ENCODE measurements at places on chromosomes 1 and 21.

GRCh38 chr21:34743831-34744230 lies 75.0 kb downstream of the CLIC6 start:
- DNase-seq, result no peak

- DNase-seq, result no peak
Measured at GRCh38 chr1:8651236-8651890, 166.1 kb downstream of the RERE start.

GRCh38 chr1:16017076-16017460 lies 775 bp downstream of the HSPB7 start:
- no peak for DNase-seq

GRCh38 chr1:2857521-2857920 lies 56.0 kb upstream of the TTC34 start:
- DNase-seq, result no peak

- DNase-seq, result peak; percentile 95
Measured at GRCh38 chr1:174999216-174999935, 371 bp upstream of the CACYBP start.

DNA sequence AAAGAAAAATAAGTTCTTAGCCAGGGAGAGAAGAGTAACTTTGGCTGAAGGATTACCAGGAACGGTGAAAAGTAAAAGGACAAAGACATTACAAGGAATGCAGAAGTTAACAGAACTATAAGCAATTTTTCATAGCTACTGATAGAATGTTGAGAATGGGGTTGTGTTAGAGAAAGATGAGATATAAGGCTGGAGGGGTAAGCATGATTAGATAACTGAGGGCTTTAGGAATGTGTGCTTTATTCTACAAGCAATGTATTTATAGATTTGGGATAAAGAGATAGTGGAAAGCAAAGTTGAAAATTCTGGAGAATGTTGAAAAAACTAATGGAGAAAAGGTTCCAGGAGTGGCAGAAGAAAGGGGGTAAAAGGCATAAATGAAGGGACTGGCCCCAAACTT lies 65.4 kb upstream of the PTCH2 start:
- no peak for DNase-seq

GRCh38 chr1:236851871-236852270 lies 56.8 kb downstream of the MTR start:
- DNase-seq, result no peak

DNA sequence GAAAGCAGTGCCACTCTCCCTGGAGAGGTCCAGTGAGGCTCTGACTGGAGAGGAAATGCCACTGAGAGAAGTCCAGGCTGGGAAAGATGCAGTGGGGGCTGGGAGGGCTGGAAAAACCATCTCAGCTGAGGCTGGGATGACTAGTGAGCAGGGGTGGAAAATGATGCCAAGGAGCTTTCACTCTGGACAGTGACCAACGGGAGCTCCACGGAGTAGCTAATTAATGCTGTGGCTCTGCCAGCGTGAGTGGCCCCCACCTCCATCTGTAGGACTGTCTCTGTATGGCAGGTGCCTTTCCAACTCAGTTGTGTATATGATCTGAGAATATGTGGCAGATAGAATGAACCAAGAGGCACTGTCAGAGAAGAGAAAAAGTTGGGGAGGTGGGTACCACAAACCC lies 86.7 kb downstream of the DDX20 start:
- DNase-seq, result no peak

DNA sequence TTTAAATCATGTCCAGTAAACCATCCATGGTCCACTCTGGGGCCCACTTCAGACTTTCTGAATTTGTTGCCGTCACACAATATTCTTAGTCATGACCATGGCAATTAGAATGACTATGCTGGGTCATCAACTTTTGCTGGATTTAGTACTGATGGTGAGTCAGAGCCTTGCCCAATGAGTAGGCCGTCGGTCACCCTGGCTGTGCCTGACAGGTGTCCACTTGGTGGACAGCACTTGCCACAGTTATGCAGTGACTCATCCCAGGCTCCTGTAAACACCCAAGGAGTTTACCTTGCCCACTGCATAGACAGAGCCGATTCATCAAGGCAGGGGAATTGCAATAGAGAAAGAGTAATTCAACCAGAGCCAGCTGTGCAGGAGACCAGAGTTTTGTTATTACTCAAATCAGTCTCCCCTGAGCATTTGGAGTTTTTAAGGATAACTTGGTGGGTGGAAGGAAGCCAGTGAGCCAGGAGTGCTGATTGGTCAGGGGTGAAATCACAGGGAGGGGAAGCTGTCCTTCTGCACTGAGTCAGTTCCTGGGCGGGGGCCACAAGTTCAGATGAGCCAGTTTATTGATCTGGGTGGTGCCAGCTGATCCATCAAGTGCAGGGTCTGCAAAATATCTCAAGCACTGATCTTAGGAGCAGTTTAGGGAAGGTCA lies 333.8 kb downstream of the PTPRU start:
- DNase-seq, result no peak

- DNase-seq, result peak; percentile 29
Measured at GRCh38 chr21:43361493-43362296, 65.2 kb downstream of the SIK1 start.

- DNase-seq, result no peak
Measured at GRCh38 chr21:43012596-43012995, 38.2 kb downstream of the PKNOX1 start.

DNA sequence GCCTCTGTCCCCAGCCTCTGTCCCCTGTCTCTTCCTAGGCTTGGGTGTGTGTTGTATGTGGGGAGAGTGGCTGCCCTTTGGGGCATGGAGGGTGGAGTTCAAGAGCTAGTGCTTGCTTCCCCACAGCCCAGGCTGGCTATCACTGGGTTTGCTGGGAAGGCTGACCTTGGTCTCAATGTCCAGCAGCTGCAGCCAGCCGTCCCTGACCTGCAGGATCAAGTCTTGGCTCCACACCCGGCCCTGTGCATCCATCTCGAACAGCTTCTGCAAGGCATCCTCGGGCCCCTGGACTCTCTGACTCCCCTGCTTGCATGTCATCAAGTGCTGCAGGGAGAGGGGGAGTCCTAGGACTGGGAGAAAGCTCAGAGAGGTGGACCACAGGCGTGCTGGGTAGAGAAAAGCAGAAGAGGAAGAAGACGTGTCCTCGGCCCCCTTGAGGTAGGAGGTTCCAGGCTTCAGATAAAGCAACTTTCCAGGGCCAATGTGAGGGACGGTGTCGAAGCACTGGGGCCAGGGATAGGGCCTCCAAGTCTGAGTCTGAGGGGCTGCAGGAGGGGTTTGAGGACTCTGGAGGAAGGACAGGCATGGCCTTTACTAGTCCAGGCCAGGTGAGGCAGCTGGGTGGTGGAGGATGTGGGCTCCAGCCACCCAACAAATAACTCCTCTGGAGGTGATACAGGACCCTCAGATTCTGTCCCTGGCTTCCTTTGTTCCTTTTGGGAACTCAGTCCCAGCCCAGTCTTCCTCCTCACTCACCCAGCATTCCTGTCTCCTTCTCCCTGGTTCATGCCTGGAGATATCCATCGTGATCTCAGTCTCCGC lies 4.0 kb downstream of the EPS8L3 start:
- DNase-seq, result no peak

DNA sequence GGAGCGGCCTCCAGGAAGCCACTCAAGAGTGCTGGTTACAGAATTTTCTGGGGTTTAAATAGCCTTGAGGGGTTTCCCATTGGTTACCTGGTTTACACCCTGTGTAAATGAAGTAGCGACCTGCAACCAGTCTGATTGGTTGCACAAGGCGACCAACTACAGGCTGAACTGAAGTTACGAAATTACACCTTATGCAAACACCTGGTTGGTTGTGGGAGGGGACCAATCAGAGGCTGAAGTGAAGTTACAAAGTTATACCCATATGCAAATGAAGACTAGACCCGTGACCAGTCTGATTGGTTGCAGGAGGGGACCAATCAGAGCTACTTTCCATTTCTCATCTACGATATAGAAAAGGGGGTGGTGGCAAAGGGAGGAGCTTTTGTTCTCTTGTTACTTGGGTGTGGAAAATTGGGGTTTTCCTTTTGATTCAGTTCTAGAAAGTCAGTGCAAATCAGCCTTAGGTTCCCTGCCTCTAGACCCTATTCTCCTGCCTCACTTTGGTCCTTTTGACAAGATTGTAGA lies 22.2 kb upstream of the C1orf174 start:
- no peak for DNase-seq

DNA sequence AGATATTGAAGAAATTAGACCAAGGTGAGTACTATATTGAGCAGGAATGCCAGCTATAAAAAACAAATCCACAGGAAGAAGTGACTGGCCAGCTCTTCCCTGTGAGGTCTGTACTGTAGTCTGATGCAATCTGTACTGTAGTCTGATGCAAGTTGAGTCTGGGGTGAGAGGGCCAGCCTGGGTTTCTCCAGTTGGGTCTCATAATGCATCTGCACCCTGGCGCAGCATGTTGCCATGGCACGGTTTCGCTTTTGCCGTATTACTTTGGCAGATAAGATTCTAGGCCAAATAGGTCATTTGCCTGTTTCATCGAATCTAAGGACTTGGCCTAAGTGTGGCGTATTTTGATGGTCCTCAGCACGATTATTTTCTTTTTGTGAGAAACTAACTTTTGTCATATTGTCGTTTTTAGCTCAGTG lies 24.4 kb upstream of the PGD start:
- no peak for DNase-seq

DNA sequence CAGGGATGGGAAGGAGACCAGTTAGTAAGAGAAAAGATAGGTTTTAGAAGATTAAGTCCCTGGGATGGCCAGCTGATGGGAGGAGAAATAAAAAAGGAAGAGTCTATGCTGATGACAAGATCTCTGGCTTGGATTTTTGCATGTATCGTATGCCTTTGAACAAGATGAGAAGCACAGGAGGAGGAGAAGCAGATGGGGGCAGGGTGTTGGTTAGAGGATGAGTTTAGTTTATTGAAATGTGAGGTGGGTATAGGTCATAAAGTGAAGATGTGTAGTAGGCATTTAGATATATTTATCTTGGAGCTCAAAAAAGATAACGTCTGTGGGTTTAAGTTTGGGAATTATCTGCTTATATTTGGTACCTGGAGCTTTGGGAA lies 1.4 kb downstream of the TIPRL start:
- peak; percentile 19 for DNase-seq

- DNase-seq, result no peak
Measured at GRCh38 chr1:118963456-118964430, 24.4 kb downstream of the TBX15 start.

DNA sequence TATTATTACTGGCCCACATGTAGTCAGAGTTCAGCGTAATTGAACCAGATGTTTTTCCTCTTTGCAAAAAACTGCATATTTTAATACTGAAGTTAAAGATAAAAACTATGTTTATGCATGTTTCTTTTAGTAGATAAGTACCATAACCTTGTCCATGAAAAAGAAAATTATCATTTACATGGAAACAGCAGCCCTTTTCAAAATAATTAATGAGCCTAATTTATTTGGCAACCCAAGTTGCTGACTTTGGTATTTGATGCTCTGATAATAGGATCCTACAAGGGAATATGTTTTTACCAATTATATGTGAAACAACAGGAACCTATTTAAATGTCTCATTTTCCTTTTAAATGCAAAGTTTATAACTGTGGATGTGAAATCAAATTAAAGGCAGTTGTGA lies 281.3 kb upstream of the C1orf105 start:
- no peak for DNase-seq

DNA sequence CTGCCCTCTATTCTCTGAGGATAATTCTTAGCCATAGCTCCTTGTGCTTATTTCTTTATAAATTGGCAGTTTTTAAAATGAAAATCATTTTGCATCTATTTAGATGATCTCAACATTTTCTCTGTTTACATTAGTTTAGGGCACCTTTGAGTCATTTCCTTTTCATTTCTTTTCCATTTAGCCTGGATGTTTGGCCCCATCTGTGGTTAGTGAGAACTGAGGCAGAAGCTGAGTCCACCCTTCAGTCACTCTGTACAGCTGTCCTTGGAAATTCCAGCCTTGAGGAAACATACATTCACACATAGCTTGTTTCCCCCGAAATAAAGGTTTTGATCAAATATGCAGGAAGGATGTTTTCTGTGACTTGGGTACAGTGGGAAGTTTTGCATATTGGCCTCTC lies 123.7 kb downstream of the NTNG1 start:
- no peak for DNase-seq

GRCh38 chr1:2786329-2787162 lies 14.9 kb downstream of the TTC34 start:
- peak; percentile 82 for DNase-seq

DNA sequence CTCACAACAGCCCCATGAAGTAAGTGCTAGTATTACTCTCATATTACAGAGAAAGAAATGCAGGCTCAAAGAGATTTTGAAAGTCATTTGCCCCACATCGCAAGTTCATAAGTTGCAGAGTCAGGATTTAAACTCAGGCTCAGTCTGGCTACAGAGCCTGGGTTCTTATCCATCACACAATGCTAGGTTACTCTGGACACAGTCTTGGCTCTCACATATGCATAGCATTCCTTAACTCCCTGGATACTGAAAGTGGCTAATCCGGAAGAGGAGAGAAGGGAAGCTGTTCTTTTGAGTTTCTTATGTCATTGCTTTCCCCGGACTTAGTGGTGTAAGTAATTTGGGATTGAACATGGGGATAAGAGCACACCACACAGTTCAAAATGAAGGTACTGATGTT lies 357.4 kb upstream of the PLXNA2 start:
- no peak for DNase-seq

- no peak for DNase-seq
Measured at GRCh38 chr21:25985990-25986389, 184.6 kb downstream of the APP start.

DNA sequence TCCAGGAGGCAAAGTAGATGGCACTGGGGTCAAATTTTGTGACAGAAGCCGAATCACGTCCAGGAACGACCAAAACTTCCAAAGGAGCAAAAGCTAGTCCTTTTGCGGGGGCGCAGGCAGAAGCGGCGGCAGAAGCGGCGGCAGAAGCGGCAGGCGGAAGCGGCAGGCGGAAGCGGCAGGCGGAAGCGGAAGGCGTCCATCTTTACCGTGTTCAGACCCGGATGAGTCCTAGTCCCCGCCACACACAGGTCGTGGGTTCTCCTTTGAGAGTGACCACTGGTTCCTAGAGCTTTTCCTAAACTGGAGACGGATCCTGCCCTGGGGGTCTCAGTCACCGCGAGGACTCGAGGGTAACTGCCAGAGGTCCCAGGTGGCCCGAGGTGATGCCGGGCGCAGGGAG lies 53.6 kb downstream of the POFUT2 start:
- DNase-seq, result no peak

- no peak for DNase-seq
Measured at GRCh38 chr1:41379738-41380130, 18.5 kb downstream of the FOXO6 start.

GRCh38 chr21:45320261-45321025 lies 32.7 kb upstream of the POFUT2 start:
- DNase-seq, result no peak

DNA sequence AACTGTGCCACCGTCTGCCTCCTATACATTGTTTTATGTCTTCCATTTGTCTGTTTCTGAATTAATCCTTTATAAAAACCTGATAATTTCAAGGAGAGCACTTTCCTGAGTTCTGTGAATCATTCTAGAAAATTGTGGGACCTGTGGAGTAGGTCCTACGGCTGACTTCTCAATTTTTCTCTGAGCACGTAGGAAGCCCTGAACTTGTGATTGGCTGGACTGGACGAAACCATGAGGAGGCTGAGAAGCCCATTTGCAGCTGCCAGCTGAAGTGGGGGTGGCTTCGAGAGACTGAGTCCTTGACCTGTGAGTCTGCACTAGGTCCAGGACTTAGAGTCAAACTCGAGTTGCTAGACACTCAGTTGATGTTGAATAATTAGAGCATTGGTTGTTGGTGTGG lies 277.1 kb upstream of the NCAM2 start:
- DNase-seq, result no peak

Data from activated CD4-positive, alpha-beta T cell treated with anti-CD3 and anti-CD28 coated beads, Interleukin-2, amount 50 U/mL, for 48 hours (primary cell).